ENCODE measurements at places on chromosomes 5 and 9.

DNA sequence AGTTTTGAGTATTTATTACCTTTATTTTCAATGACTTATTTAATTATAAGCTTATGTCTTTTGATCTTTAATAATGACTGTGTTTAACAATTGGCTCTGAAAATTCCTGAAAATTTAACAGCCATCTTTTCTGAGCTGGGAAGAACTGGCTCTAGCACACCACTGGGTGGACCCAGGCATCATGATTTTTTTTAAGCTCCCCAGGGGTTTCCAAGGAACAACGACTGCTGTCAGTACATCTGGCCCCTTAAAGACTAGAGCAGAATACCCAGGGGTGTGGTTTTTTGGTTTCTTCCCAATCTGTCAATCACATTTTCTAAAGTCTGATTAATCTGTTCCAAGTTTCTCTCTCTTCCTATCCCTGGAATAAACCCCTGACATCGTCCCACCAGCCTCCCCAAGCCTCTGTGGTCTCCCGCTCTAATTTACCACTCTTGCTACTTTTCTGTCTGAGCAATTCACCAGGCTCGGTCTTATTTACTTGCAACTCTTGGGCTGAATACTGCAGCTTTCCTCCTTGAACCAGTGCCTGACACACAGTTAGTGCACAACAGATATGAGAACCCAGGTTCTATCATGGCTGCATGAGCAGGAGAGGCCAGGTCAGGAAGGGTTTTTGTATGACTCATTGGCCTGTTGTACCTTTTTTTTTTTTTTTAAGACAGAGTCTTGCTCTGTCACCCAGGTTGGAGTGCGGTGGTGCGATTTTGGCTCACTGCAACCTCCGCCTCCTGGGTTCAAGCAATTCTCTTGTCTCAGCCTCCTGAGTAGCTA lies 321.9 kb downstream of the ZSWIM6 start:
- no peak for DNase-seq

GRCh38 chr9:69047371-69047770 lies 11.8 kb downstream of the FXN start:
- no peak for DNase-seq

GRCh38 chr5:75034137-75034739 lies 18.1 kb downstream of the GCNT4 start:
- DNase-seq = no peak

DNA sequence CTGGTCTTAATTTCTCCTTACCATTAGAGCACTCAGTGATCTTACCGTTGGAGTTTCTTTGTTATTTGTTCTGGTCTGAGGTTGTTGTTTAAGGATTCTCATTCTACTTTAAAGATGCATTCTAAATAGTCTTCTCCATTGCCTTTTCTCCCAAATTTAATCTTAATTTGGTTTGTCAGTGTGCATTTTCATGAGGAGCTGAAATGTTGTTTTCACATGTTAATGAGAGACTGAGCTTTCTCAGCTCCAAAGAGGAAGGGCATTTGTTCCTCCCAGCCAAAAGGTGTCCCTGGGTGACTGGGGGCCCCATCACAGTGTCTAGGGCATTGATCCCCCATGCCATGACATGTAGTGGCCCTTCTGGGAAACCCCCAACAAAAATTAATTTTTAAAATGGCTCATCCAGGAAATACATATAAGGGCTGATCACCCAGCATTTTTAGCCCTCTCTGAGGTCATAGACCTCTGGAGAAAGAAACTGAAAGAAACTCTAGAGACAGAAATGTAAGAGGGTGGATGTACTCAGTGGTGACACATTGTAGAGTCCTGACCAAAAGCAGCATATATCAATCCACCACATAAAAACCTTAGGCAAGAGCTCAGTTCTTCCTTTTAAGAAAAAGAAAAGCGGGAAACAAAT lies 240.4 kb upstream of the RAI14 start:
- DNase-seq = no peak

DNA sequence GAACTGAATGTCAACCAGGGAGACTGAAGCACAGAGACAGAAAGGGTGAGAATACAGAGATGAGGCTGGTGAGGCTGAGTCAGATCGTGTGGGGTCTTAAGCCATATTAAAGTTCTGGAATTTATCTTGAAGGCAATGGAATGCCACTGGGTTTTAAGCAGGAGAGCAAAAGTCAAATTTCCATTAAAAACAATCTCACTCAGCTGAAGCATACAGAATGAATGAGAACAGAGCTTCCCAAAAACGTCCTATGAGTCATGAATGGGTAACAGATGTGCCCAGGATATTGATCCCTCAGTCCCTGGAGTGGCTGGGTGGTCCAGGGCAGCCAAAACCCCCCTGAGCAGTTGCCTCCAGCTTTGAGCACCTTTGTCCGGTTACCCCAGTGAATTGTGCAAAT lies 44.9 kb downstream of the PFDN1 start:
- no peak for DNase-seq

- DNase-seq = no peak
Observed at GRCh38 chr9:78314550-78314949, 17.6 kb downstream of the PSAT1 start.

DNA sequence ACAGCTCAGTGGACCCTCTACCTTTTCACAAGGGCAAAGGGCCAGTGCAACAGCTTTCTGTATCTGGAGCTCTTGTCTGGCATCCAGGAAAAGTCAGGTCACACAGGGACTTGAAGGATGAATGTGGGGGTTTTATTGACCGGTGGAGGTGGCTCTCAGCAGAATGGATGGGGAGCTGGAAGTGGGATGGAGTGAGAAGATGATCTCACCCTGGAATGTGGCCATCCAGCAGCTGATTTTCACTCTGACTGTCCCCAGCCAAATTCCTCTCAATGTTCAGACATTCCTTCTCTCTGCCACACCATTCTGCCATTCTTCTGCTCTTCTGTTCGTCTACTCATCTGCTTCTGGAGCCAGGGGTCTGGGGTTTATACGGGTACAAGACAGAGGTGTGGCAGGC lies 1119.9 kb downstream of the TAF11L14 start:
- no peak for DNase-seq

DNA sequence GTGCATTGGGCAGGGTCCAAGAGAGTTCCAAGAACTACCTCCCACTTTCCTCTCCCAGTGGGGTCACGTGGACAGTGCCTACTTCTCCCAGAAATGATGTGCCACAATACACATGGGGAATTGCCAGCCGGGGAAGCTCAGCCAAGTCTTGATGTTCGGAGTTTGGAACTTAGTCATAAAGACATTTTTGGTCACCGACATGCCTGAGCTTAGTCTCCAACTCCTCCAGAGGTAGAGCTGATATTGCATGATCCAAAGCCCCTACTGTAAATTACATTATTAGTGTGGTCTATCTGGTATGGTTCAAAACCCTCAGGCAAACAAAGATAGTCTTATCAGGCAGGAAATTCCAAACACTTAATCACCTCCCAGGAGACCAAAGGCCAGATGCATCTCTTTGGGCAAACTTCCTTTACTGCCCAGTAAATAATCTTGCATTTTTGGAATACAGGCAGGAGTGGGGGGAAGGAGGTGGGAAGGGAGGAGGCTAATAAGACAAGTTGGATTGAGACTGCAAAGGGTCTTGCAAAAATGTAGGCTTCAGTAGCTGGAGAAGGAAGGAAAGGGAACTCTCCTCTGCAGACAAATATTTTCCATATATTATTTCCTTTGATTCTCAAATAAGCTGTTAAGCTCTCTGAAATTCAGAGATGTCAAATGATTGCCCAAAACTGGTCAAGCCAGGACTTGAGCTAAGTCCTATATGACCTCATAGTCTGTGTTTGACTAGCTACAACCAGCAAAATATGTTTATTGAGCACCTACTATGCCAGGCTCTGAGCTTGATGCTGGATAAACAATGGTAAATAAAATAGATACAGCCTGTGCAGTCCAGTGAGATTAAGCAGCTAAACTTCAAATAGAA lies 99.4 kb downstream of the DRD1 start:
- no peak for DNase-seq

GRCh38 chr9:122991370-122991830 lies 42.1 kb upstream of the GPR21 start:
- no peak for DNase-seq

DNA sequence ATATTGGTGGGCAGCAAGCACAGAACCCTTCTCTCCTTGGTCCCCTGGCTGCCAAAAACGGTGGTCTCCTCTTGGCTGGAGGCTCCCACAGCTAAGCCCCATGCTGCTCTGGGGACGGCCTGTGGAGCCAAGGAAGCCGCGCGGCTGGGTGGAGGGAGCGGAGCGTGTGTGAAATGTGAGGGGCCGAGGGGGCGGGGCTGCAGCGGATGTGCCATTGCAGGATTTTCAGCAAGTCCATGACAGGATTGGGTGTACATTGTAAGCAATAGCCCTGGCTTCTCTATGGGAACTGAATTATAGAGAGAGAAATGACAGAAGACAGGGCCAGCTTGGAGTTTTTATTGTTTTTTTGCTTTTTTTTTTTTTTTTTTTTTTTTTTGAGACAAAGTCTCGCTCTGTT lies 336.5 kb downstream of the DIRAS2 start:
- DNase-seq = no peak

DNA sequence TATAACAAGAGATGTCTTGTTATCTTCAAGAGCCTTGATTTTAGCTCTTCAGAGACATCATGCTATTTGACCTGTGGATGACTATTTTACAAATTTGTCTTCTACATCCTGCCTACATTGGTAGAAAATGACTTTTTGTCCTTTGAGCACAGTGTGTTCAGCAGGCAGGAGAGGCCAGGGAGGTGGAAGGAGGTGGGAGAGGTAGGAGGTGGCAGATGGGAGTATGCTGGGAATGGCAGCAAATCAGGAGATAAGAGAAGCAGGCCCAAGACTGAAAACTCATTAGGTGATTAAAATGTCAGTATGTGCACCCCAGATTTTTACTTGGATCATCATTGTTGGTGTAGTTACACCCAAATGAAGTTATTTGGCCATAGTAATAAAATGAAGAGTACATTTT lies 44.1 kb downstream of the PTPN3 start:
- no peak for DNase-seq

DNA sequence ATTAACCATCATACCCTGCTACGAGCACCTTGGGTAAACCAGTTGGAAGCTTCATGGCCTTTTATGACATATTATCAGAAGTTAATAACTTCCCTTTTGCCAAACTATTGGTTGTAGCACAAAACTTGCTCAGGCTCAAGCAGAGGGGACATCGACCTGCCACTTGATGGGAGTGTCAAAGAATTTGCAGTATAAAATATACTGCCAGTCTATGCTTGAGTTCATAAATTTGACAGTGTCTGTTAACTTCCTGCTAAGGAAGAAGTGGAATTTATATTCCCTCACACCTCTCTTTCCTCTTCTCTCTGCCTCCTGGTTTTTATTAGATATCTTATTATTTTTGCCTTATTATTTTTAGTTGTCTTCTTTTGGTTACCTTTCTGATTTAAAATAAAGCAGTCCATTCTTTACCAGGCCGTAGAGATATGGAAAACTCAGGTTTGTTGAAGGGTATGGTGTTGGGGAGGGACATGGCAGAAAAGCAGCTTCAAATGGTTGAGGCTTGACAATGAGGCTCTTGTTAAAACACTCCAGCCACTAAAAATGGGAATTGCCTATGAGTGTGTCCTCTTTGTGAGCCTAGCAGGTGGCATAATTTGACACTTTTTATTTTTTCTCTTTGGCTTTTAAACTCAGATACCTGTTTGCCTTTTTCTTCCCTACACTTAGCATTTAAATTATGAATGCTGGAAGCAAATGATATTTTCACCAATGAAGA lies 298.0 kb downstream of the DOCK8 start:
- no peak for DNase-seq

DNA sequence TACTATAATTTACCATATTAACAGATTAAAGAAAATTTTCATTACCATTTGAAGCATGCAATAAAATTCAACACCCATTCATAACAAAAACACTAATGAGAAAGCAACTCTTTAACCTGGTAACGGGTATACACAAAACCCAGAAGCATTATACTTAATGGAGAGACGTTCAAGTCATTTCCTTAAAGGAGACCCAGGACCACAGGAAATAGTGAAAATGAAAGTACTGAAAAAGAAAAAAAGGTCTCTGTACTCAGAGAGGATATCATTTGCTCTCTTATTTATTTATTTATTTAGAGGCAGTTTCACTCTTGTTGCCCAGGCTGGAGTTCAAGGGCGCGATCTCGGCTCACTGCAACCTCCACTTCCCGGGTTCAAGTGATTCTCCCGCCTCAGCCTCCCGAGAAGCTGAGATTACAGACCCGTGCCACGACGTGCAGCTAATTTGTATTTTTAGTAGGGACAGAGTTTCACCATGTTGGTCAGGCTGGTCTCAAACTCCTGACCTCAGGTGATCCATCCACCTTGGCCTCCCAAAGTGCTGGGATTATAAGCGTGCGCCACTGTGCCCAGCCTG lies 61.6 kb downstream of the SETX start:
- no peak for DNase-seq

DNA sequence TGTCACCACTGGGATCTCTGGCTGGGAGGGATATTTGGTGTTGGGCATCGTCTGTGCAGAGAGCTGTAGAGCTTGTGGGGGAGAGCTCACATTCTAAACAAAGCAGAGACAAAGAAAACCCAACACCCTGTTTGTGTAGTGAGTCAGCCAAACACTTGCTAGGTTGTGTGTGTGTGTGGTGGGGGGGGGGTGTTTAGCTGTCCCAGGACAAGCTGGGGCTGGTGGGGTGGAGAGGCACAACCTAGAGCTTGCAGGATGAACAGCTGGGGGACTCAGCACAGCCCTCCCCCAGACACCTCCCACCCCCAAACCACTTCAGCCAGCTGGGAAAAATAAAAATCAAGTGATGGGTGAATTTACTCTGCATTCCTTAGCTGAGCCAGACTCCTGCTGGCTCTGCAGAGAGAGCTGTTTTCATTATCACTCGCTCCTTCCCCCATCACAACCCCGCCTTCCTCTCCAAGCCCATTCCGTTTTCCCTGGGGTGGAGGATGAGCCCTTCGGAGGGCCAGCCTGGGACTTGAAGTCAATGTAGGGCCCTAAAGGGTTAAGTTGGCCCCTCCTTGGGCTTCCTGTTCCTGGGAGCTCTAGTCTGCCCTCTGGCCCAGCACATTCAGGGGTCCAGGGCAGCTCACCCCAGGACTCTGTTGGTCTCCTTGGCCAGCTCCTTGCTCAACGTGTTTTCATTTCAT lies 2.6 kb downstream of the OLFML2A start:
- DNase-seq = no peak

GRCh38 chr5:56962286-56962685 lies 10.4 kb upstream of the MIER3 start:
- DNase-seq = no peak

GRCh38 chr5:14036514-14036913 lies 92.0 kb upstream of the DNAH5 start:
- no peak for DNase-seq
